ENCODE measurements at places on chromosomes 13 and 19. TPM values are rescaled to one million over a fixed set of nuclear protein-coding genes. Genes with fewer than 3 reads are reported as not detected.

DNA sequence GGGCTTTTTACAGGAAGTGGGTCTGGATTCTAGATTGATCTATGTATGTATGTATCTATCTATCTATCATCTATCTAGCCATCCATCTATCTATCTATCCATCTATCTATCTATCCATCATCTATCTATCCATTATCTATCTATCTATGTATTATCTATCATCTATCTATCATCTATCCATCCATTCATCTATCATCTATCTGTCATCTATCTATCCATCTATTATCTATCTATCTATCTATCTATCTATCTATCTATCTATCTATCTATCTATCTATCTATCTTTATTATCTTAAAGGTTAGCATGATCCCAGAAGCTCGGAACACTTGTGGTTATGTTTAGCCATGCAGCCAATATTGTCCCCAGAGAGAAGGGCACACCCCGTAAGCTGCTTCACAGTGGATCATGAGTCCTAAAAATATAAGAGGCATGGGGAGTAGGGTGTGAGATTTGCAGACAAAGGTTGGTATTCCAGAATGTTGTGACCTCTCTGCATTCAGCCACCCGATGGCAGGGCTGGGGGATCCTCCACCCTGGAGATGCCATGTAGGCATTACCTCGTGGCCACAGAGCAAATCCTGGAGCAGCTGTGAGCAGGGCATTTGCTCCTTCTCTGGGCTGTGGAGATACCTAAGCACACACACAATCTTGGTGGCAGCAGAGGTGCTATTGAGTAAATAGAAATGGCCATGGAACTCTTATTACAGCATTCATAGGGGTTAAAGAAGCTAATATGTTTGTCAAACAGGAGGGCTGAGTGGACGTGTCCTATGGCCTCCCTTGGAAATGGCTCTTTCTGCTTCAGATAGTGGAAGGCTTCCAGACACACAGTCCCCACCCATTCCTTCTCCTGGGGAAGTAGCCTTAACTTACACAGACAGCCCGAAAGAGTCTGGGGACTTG lies 310.0 kb upstream of the TSHZ3 start:
- DNase-seq, result no peak

Gene KANK3
- total RNA-seq, result 0.74 TPM

- no peak for DNase-seq
Observed at GRCh38 chr19:2534423-2535013, 58.6 kb downstream of the GADD45B start.

Gene ATP4B
- not detected for total RNA-seq

- DNase-seq, result peak; percentile 28
Observed at GRCh38 chr13:30222254-30222653, 85.1 kb downstream of the KATNAL1 start.

- DNase-seq, result peak; percentile 53
Observed at GRCh38 chr19:45863840-45864628, at the start of gene FOXA3. Gene FOXA3, plus strand, starts transcription at chr19:45864326. Its CDS starts 131 bp downstream, at chr19:45864457.

DNA sequence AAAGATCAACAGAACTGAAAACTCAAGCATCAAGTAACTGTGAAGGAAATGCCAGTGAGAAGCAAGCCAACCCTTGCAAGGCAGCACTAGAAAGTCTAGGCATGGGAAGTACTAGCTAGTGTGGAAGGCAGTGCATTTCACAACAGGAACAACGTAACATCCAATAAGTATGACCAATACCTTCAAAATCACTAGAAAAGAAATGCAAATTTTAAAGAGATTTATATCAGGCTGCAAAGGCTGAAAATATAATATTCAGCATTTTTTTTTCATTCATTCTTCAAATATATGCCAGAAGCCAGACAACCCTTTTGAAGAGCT lies 121.9 kb downstream of the DLEU7 start:
- DNase-seq, result no peak

- no peak for DNase-seq
Observed at GRCh38 chr19:6071875-6072274, 38.4 kb downstream of the RFX2 start.

GRCh38 chr13:30149248-30149647 lies 158.1 kb downstream of the KATNAL1 start:
- peak; percentile 20 for DNase-seq

Gene LYL1
- not detected for total RNA-seq

DNA sequence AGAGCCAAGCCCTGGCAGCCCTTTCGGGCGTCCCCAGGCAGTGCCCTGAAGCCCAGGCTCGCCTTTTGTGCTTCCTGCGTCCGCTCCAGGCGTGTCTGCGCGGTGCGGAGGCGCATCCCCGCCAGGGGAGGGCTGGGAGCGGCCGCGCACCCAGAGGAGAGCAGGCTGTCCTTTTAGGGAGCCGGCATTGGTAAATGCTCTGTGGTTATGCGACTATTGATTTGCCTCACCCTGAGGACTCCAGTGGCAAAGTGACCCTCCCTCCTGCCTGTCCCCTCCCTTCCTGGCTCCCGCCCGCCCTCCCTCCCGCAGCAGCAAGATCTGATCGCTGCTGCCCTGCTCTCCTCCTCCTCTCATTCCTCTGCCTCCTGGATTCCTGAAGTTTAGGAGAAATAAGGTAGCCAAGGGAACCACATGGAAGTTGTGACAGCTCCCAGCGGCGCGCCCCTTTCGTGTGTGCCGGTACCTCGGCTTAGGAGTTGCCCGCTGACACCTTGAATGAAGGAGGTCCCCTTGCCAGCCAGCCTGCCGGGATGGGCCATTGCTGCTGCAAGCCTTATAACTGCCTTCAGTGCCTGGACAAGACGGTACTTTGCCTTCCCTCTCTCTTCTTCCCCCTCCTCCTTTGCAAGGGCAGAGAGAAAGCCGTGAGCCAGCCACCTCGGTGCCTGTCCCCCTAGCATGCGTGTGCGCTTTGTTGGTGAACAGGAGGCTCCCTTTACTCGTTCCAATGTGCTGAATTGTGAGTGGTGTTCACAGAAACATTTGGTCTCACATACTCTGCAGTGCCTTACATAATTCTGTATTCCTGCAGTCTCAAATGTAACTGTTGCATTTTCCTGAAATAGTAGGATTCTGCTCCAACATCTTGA lies 166.9 kb downstream of the SLC7A1 start:
- DNase-seq, result peak; percentile 47

GRCh38 chr13:49935171-49936074 lies 717 bp downstream of the SPRYD7 start:
- DNase-seq, result peak; percentile 70

DNA sequence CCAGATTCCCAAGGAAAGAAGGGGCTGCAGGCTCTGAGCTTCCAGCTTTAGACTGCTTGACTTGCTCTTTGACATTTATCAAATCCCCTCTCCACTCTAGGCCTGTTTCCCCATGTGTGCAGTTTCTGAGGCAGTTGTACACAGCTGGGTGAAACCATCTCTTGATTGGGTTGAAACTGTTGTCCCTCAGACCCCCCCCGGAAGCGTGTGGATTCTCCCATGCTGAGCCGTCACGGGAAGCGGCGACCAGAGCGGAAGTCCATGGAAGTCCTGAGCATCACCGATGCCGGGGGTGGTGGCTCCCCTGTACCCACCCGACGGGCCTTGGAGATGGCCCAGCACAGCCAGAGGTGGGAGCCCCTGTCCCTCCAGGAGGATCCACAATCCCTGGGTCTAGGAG lies 19.7 kb downstream of the BRSK1 start:
- no peak for DNase-seq

GRCh38 chr19:50861010-50861409 lies 6.3 kb downstream of the KLK3 start:
- DNase-seq, result peak; percentile 4

DNA sequence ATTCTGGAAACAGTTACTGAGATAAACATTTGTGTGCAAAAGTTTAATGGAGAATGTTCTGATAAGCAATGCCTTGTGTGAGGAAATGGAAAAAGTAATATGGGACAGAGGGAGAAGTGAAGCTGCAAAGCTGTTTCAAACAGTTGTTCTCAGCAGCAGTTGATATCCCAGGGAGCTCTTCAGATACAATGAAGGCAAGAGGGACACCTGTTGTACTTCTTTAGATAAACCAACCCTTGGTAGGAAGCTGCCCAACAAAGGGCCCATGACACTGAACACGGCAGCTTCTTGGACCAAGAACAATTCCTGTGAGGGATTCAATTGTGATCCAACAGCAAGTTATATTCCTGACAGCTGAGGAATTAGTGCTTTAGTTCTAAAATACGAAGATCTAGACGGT lies 894.3 kb upstream of the PCDH20 start:
- no peak for DNase-seq

DNA sequence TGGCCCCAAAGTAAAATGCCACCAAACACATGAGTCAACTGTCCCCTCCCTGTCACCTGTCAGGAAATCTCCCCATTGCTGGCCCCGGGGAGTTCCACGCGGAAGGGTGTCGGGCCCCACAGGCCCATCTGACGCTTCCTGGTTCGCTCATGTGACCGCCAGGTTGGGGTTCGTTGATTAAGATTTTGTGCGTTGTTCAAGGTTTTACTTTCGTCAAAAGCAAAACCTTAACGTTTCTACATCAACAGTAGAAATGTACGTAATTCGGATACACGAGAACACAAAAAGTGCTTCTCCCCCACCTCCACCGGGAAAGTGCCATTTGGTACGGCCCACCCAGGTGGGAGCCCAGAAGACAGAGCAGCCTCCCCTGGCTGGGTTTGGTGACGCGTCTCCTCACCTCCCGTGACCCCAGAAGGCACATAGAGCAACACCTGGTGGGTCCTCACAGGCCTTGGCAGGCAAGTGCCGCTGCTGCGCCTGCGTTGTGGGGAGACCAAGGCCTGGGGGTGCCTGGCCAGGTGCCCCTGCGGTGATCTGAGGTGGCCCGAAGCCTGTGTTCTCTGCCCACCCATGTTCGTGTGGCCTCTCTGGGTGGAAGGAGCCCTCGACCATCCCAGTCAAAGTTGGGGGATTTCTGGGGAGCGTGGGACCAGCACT lies 161.6 kb downstream of the KDM4B start:
- no peak for DNase-seq

DNA sequence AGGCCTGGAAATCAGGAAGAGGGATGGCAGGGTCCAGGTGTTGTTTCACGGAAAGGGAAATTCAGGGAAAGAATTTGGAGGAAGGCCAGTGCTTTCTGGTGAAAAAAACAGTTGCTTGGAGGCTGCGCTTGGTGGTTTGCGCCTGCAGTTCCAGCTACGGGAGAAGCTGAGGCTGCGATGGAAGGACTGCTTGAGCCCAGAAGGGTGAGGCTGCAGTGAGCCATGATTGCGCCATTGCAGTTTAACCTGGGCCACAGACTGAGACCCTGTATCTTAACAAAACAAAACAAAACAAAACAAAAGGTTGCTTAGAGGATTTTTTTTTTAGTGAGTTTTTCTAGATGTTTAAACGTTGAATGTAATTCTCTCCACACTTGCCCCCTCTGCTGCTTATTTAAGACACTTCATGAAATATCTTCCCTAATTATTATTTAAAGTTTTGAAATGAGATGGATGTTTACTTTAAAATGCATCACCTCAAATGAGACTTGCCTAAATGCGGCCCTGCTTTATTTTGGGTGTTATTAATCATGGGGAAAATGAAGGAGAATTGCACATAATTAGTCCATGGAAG lies 75.4 kb upstream of the TRPC4 start:
- no peak for DNase-seq

GRCh38 chr19:18436671-18437490 lies 1.1 kb downstream of the ISYNA1 start:
- DNase-seq, result peak; percentile 47

GRCh38 chr13:28590461-28590860 lies 68.5 kb upstream of the POMP start:
- no peak for DNase-seq

DNA sequence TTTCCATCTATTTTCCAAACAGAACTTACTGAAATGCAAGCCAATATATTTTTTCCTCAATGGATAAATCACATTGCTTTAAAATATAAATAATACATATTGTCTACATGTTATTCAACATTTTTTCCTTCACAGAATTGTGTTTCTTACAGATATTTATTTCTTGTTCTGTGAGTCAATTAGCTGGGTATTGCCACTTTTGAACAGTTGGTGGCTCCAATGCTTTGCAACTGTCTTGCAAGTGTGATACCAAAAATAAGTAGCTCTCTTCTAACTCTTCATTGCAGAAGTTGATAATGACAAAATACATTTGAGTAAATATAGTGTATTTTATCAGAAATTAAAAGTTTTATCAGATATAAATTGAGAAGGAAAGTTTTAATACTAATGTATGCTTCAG lies 17.1 kb upstream of the GPC5 start:
- DNase-seq, result peak; percentile 2

DNA sequence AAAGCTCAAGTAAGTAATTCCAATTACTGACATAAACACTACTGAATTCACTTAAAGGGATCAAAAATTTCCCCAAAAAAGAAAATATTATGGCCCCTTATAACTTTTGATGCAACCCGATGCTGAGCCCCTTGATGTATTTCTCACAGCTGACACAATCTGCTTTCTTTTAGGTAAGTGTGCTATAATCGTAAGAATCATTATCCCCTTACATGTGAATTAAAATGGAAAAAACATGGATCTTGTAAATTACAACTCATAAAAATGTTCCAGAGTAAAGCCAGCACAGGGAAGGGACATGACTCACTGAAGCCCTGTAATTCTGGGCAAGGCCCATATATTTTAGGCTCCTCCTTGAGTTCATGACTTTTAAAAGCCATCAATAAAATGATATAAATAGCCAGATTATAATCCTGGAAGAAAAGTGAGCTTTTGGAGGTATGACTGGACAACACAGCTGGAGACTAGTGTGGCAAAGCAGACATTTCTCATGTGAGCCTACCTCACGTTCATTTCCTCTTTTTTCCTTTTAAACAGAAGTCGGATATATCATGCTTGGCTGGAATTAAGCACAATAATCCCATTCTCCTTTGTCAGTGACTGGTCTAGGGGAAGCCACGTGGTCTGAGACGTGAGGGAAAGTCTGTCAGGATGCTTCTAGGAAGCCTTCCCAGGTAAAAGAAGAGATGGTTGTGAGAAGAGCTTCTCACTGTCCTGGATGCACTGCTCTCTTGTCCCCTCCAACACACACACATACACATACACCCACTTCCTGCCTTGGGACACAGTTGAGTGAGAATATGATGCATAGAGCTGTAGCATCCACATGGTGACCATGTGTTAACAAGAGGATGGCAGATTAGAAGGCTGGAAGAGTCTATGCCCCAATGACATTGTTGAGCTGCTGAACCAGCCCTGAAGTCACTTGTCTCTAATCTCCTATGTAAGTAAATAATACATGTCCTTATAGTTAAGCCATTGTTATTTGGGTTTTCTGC lies 165.4 kb downstream of the RGCC start:
- peak; percentile 47 for DNase-seq

DNA sequence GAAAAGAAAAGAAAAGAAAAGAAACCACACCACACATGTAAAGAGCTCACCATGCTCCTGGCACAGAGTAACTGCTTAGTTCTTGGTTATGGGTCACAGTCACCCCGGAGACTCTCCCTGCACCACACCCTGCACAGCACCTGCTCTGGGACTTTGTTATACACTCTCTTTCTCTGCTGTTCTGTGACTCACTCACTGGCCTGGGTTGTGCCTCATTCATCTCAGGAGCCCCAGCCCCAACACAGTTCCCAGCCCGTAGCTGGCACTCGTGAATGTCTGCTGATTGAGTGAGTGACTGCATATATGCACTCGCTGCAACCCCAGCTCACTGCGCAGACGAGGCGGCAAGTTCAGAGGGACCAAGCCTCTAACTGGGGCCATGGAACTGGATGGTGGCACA lies 22.9 kb upstream of the ZNF507 start:
- DNase-seq, result peak; percentile 23

- no peak for DNase-seq
Observed at GRCh38 chr19:44660081-44660480, 11.2 kb upstream of the CEACAM19 start.
